HFFc6 (cell line): ENCODE measurements at places on chromosomes 3 and 15.
A peak's percentile ranks its signal among the peaks of the same experiment; 100 is the strongest.

DNA sequence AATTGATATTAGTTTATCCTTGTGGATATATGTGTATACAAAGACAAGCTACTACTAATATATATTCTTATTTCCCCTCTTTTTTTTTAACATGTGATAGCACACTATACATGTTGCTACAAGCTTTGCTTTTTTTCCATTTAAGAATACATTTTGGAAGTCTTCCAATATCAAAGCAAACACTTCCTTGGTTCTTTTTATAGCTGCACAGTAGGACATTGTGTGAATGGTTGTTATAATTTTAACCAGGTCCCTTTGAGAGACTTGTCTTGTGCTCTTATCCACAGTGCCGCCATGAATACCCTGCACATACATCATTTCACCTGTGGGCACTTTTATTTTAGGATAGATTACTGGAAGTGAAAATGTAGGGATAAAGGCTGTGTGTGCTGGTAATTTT is 88.7 kb downstream of the CACNA2D3 start:
- no peak for DNase-seq

DNA sequence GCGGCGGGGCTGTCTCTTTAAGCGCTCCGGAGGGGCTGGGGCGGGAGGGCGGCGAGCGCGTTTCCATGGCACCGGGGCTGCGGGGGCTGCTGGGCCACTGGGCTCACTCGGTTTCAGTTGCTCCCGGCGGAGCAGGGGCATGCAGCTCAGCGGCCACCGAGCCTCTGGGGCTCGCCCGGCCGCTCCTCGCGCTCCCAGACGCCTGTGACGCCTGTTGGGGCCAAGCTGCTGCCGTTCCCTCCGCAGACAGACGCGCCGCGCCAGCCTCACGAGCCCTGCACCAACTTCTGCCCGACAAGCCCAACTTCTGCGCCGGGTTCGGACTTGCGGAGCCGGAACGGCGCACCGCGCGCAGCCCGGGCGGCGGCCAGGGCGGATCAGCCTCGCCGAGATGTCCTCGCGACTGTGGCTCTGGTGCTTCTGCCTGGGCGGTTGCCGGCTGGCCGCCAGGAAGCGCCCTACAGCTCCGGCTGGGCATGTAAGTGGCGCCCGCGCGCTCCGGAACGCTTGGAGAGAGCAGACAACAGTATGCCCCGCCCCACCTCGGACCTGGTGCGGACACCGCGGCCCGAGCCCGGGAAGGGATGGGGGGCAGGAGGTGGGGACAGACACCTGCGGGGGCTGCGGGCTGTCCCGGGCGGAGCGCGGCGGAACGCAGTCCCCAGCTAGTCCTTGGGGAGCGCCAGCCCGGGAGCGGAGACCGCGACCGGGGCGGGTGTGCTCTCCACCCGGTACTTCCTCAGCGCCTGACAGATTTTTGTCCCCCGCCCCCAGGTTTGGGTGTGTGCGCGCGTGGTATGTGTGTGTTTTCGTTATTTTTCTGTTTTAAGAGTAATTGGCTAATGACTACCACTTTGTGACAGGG is 154.1 kb upstream of the GOLIM4 start:
- peak; percentile 57 for DNase-seq

- DNase-seq: no peak
Observed at GRCh38 chr3:101303089-101303731, 17.2 kb downstream of the IMPG2 start.

GRCh38 chr3:56365905-56366640 is 102.2 kb downstream of the ERC2 start:
- no peak for DNase-seq

DNA sequence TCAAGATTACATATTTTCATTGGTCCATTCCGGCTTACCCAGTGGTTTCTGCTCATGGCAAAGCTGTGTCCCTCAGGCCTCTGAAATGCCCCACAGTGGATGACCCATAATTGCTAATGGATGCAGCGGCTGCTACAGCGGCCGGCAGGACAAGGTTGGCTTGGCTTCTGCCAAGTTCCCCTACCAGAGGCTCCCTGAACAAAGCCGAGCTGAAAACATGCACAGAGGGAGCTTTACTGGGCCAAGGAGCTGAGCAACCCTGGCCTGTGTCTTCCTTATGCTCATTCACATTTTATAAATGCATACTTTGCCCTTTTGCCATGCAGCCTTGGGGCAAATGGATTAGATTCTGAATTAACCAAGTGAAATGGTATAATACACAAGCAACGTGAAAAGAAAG is 150.5 kb downstream of the NTRK3 start:
- DNase-seq: no peak

DNA sequence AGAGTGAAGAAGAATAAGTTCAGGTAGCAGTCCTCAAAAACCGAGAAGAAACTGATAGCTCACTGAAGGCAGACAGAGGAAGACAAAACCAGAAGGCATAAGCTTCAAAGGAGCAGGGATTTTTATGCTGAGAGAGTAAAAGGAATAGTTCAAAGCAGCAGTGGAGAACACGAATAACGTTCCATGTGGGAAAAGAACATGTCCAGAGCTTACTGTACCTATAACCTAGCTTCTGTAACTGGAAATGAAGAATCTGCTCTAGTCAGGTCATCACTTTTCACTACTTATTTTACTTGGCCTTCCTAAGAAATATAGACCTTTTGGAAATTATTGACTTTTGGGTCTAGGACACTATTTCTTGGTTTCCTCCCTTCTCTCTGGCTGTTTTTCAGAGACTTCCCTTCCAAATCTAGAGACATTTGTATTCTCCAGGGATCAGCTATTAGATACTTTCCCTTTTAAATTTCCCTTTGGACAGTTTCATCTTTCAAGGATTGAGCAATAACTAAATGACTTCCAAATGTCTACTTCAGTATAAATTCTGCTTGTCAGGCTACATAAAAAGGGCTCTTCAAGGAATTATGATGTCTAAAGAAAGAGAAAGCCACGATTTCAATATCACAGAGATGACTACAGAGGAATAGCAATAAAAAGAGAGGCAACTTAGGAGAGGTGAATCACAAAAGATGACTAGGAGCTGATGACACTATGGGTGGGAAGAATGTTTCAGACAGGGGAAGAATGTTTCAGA is 46.7 kb downstream of the UBE3A start:
- peak; percentile 85 for DNase-seq

DNA sequence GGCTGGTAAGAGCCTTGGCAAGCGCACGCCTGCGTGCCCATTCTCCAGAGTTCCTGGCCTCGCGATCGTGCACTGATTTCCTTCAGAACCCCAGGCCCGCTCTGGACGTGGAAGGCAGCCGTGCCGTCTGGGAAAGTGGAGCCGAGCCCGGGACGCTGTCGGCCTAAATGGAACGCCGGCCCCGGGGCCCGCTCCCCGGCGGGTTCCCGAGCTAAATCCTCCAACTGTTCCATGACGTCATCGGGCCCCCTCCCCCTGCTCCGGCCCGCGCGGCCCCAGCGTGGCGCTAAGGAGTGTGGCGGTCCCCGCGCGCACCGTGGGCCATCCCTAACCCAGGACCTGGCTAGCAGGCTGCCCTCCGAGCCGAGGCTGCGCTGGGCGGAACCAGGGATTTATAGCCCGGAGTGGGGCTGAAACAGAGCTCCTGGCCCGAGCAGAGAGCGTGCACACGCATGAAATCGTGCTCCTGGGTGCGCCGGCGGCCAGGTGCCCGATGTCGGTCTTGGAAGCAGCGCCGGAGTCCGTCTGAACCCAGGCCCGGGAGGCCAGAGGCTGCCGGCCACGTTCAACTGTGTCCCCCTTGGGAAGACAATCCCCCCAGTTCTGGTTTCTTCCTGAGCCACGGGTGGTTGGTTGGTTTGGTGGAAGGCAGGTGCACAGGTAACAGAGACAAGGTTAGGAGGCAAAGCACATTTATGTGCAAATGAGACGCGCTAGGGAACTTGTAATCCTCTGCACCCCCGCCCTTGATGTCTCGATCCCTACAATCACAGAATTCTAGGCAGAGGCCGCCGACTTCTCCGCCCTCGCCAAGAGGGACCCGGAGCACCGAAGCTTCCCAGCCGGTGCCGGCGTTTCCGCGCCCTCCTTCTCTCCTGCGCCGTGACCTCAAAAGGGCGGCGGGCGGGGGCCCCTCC is 84.9 kb upstream of the ETV5 start:
- no peak for DNase-seq

DNA sequence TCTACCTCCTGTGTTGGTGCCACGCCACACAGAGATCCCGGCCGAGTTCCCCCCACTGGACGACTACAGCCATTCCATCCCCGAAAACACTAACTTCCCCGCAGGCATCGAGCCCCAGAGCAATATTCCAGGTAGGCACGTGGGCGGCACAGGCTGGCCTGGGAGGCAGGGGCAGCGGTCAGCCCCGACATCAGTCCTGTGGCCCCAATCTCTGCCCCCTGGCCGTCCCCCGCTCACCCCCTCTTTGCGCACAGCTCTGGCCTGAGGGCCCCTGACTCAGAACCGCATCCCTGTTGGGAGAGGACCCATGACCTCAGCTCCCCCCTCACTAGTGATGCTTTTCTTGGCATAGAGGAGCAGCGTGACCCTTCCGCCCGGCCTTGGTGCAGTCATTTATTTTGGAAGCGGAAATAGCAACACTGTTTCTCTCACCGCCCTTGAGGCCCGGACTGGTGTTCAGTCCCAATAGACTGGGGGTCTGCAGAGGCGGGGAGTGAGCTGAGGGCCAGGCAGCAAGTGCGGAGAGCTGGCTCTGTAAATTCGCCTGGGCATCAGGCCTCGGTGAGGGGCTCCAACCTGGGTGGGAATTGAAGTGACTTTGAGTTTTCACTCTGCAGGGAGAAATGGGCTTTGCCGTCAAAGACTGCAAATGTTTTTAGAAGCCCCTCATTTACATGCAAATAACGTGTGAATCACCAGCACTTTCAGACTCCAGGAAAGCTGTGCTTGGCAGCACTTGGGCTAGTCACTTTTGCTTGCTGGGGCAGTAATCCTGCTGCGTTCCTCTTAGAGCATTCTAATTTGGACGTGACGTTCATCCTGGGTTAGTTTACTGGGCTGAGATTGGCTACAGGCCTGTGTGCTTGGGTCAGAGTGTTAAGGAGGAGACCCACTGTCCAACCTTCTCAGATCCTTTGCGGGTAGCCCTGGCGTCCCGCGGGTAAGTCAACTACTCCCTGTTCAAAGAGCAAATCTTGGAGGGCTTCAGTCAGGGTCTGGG is 88.9 kb downstream of the AAGAB start:
- no peak for DNase-seq

DNA sequence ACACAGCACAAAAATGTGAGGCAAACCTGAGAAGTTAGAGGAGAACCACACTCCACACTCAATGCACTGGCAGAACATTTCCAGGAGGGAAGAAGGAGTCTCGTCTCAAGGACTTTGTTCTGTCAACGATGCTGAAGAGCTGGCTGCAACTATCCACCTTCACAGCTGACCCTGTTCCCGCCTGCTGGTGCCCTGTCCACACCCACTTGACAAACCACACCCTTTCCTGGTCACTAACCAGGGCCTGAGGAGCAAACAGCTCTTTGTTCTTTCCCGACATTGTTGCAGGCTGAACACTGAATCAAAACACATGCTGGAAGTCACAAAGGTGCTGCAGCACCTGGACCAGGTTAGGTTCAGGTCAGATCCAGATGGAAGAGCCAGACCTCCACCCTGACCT is 92.6 kb upstream of the ARRDC4 start:
- no peak for DNase-seq

DNA sequence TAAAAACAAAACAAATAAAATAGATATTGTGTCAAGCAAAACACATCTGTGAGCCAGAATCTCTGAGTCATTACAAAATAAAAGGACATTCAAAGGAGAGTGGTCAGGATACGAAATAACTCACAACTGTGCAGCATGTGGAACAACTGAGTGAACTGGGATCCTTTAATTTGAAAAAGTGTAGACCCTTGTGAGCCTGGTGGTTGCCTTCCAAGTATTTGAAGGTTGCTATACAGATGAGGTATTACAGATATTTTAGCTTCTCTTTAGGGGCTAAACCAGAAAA is 26.7 kb downstream of the KCNMB2 start:
- DNase-seq: no peak

GRCh38 chr15:62054979-62055378 is 5.3 kb downstream of the VPS13C start:
- no peak for DNase-seq

- no peak for DNase-seq
Observed at GRCh38 chr15:46714950-46715349, 1002.4 kb upstream of the SEMA6D start.

DNA sequence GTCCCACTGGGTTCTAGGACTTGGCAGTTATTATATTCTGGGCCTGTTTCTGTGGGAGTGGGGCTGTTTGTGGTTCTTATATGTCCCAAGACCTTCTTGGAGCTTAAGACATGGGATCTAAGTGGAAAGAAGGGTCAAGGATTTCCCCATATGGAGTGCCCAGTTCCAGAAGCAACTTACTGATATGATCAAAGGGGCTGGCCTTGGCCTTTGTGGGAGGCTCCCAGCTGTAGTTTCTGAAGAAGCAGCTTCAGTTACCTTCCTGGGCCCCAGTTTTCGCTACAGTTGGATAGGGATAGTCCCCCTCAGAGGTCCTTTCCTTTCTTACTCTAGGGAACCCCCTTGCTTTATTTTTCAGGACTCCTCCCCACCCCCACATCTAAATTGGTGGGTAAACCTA is 56.0 kb downstream of the RAB11A start:
- no peak for DNase-seq

GRCh38 chr3:195080125-195080524 is 190.8 kb downstream of the XXYLT1 start:
- DNase-seq: no peak

- DNase-seq: no peak
Observed at GRCh38 chr15:67161881-67162280, 92.6 kb downstream of the AAGAB start.

- DNase-seq: no peak
Observed at GRCh38 chr15:68360721-68361120, 71.2 kb downstream of the ITGA11 start.

GRCh38 chr15:40344631-40345120 is 3.9 kb upstream of the CCDC9B start:
- peak; percentile 71 for DNase-seq

- DNase-seq: no peak
Observed at GRCh38 chr3:167843886-167844285, 108.4 kb downstream of the SERPINI1 start.

GRCh38 chr3:67515778-67516177 is 138.6 kb downstream of the SUCLG2 start:
- DNase-seq: no peak

DNA sequence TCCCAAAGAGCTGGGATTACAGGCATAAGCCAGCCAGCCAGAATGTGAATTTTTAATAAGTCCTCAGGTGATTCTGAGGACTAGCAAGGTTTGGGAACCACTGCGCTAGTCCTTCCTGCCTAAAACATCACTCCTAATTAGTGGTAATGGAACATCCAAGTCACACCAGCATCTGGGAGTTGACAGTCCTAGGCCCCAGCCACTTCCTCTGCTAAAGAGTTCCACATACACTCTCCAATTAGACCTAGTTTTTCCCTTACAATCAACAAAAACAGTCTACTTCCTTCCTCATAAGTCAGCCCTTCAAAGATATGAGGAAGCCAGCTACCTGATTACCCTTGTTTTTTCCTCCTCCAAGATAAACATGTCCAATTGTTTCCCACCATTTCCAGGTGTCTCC is 78.1 kb downstream of the OXNAD1 start:
- no peak for DNase-seq

GRCh38 chr15:60889491-60889890 is 339.6 kb downstream of the RORA start:
- no peak for DNase-seq
